ENCODE measurements at places on chromosomes 13 and 19.

GRCh38 chr13:32267836-32268439, 47.2 kb downstream of the ZAR1L start:
- no peak for DNase-seq

GRCh38 chr13:48123812-48124211, 28.9 kb upstream of the MED4 start:
- DNase-seq: no peak

DNA sequence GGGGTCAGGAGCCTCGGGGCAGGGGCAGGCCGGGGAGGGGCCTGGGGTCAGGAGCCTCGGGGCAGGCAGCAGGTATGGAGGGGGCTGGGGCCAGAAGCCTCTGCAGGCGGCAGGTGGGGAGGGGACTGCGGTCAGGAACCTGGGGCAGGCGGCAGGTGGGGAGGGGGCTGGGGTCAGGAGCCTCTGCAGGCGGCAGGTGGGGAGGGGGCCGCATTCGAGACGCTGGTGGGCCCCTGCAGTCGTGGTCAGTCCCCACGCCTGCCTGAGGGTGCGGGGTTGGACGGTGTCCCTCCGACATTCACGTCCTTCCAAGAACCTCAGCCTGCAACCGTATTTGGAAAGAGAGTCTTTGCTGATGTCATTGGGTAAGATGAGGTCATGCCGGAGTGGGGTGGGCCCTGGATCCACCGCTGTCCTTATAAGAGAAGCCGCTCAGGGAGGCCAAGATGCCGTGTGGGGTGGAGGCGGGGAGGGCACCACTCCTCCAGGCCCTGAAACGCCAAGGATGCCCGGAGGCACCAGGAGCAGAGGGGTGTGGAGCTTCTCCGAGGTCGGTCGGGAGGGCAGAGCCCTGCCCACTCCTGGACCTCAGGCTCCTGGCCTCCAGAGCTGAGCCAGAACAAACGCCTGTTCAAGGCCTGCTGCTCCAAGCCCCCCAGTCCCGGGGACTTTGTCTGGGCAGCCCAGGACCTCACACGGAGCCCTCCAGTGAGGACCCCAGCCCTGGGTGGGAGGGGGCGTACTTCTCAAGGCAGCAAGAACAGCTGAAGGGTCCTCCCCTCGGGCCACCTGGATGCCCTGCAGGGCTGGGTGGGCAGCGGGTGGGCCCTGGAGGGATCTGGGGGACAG, 30.1 kb downstream of the PIP5K1C start:
- DNase-seq: no peak

DNA sequence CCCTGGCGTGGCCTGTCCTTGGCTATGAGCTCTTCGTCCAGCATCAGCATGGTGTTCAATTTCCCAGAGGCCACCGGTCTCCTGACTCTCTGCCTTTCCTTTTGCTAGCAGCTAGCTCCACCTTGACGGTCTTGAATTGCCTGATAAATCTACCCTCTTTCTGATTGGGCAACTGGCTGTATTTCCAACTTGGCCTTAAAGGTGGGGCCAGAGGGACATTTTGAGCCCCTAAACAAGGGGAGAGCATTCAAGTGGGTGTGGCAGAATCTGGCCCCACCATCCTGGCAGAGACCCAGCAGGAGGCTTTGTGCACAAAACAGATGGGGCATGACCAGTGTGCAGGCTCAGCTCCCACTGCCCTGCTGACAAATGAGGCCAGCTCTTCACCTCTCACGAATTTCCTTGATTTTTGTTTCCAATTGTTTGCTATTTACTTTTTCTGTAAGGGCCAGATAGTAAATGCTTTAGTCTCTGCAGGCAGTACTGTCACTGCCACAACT, 148.9 kb upstream of the VSTM2B start:
- DNase-seq: no peak

DNA sequence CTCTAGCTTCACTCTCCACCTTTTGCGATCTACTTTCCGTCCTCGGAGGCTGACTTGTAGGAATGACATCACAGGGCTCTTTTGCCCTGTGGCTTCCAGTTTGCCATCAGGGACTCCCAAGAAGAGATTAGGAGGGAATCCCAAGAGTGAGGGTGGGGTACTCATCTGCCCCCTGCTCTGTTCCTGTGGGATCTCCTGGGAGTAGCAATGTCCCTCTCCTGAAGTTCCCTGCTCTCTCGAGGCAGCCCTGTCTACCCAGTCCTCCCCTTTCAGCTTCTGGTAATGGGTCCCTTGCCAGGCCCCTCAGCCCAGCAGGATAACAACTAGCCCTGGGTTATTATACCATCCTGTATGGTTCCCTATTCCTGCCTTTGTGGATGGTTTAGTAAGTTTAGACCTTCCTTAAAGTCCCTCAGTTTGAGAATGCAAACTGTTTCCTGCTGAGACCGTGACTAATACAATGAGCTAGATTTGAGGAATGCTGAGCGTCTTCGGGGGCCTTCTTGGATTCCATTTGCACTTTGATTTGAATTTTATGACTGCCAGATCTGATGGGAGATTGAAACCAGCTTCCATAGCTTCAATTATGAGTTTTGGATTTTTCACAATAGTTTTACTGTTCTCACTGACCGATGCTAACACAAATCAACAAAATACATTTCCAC, 73.7 kb upstream of the IPO5 start:
- DNase-seq: no peak

DNA sequence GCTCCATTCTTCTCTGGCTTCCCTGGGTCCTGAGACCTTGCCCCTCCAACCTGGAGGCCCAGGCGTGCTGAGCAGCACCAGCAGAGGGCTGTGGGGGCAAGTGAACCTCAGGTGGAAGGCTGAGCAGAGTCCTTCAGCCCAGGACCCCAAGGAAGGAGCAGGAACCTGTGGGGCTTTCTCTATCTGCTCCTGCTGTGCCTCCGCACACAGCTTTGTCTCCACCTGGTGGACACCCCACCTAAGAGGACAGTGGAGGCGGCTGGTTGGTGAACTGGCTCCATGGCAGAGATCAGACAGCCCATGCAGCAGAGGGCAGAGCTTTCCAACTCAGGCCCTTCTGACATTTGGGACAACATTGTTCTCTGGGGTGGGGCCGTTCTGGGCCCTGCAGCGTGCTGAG, 19.7 kb downstream of the ZFR2 start:
- DNase-seq: peak; percentile 21

Measured in stimulated activated CD8-positive, alpha-beta memory T cell treated with anti-CD3 and anti-CD28 coated beads, Interleukin-15, amount 100 ng/mL, for 4 hours (primary cell).